ENCODE measurements at places on chromosomes 12 and 14.

GRCh38 chr12:57632073-57632957 is 686 bp downstream of the B4GALNT1 start:
- DNase-seq = no peak

- DNase-seq = no peak
Measured at GRCh38 chr12:9940375-9940774, 8.2 kb upstream of the CLEC2A start.

DNA sequence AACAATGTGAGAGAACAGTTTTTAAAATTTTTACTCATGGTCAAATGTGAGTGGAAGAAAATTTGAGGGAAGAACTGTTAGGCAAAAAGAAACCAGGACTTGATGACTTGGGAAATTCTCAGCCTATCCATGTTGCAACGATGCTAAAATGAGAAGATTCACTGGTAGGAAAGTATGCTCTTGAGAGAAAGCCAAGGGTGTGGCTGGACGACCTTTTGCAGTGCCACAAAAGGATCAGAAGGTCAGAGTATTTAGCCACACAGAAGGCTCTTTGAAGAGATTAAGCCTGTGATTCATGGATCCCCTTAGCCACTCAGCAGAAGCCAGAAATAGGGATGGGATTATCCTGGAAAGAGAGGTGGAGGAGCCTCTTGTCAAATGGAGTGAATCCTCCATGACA is 336.8 kb downstream of the LRIG3 start:
- DNase-seq = peak; percentile 65

GRCh38 chr12:88144546-88145468 is 2.7 kb downstream of the TMTC3 start:
- no peak for DNase-seq

- peak; percentile 88 for DNase-seq
Measured at GRCh38 chr14:74618078-74618952, 6.3 kb upstream of the LTBP2 start.

GRCh38 chr14:56189307-56189706 is 71.1 kb downstream of the PELI2 start:
- DNase-seq = peak; percentile 22

GRCh38 chr12:2057795-2058408 is 5.1 kb downstream of the CACNA1C start:
- no peak for DNase-seq

GRCh38 chr12:23687947-23688346 is 261.5 kb downstream of the SOX5 start:
- DNase-seq = no peak

DNA sequence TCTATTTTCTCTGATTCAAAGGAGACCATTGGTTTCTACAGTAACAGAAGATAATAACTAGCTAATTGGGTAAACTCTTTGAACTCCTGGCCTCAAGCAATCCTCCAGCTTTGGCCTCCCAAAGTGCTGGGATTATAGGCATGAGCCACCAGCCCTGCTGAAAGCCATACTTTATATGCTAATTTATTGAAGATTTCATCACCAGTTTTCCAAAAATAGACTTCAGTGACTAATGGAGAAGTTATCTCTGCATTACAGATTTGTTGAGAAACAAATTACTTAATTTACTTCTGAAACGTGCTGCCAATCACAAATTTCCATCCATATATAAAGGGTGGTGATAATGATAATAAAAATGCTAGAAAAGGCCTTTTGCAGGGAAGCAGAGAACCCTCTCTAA is 1758.1 kb upstream of the SEL1L start:
- peak; percentile 49 for DNase-seq

DNA sequence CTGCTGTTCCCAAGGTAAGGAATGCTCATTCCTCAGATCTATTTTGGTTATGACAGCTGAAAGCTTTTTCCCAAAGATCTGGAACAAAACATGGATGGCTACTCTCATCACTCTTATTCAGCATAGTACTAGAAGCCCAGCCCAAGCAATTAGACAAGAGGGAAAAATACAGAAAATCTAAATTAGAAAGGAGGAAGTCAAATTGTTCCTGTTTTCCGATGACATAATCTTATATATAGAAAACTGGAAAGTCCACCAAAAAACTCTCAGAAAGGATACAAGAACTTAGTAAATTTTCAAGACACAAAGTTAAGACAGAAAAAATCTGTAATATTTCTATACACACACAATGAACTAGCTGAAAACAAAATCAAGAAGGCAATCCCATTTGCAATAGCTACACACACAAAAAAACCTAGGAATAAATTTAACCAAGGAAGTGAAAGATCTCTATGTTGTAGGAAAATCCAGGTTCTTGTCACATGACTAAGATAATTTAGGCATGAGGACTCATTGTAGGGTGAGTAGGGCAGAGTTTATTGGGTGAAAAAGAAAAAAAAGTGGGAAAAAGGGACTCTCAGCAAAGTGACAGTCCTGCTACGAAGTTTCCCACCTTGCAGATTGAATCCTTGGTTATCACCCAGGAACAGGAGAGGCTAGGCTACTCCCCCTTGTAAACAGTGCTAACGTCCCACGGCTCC is 28.6 kb upstream of the KLRB1 start:
- DNase-seq = no peak
